Mesendoderm (in vitro differentiated cells): ENCODE measurements at places on chromosomes 7 and 10.
A peak's percentile ranks its signal among the peaks of the same experiment; 100 is the strongest.

DNA sequence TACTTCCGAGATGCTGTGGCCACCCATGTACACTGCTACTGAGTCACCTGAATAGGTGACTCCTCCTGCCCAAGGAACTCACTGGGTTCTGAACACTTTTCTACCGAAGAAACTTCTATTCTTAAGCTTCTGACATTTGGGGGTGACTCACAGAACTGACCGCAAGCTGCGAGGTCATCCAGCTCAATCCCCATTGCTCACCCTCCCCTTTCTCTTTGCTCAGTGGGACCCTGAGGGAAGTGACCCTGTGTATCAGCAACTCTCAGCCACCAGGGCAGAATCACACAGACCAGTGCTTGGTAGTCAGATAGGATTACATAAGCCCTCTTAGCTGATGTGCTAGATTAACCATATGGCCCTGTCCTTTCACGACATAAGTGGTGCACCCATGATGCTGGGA lies 46.3 kb downstream of the INSYN2A start:
- H3K4me1 ChIP-seq, result no peaks in the 10 kb centered on the region
- H3K36me3 ChIP-seq, result no peaks in the 10 kb centered on the region
- H3K4me3 ChIP-seq, result no peak overlapping the region
- no peak overlapping the region for H3K27ac ChIP-seq
- no peaks in the 10 kb centered on the region for H3K27me3 ChIP-seq

DNA sequence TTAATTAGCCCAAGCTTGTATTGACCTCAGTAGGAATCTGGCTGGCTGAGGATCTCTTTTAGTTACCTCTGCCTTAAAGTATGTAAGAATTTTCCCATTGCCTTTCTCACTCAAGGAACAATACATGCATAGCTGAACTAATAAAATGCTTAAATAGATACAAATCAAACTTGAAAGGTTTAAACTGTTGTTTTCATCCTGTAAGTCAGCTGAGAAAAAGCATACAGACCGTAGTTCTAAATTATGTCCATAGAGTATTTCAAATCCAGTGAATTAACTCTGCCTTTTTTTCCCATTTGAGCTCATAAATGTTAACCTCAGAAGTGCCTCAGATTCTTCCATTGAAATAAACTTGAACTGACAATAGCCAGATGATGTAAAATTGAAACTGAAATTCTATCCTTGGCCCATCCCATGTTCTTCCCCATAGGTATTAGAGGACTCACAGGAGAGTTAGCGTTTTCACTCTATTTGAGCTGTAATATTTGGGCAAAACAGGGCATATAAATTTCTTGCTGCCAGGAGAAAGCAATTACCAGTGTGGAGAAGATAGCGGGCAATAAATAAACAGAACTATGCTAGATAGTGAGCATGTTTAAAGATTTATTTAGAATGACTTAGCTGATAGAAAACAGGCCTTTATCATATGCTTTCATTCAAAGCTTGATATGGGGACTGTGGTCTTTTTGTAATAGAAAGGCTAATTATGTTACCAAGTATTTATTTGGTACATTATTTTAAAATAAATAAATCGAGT lies 163.7 kb downstream of the WNT2 start:
- H3K27me3 ChIP-seq, result no peaks in the 10 kb centered on the region
- H3K27ac ChIP-seq, result no peak overlapping the region
- no peak overlapping the region for H3K4me3 ChIP-seq
- no peaks in the 10 kb centered on the region for H3K36me3 ChIP-seq
- DNase-seq, result no peak

GRCh38 chr7:69676247-69676646 lies 78.0 kb downstream of the AUTS2 start:
- DNase-seq, result no peak
- no peaks in the 10 kb centered on the region for H3K27me3 ChIP-seq
- H3K4me1 ChIP-seq, result peaks cover 3% of the 10 kb centered on the region
- no peak overlapping the region for H3K4me3 ChIP-seq

DNA sequence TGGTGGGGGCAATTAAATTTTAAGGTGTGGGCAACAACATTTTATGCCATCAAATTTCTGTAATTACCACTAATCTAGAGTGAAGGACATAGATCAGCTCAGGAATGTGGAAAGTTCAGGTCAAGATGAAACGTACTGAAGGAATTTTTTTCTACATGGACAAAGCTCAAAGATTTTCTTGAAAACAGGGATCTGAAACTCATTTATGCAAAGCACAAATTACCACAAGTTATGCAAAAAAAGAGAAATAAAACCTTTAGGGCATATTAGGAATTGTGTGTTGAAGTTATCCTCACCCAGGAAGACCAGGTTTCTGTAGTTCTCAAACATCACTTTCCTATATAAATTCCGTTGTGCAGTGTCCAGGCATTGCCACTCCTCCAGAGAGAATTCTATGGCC lies 18.9 kb downstream of the ZNF680 start:
- no peaks in the 10 kb centered on the region for H3K27me3 ChIP-seq
- H3K36me3 ChIP-seq, result no peaks in the 10 kb centered on the region
- no peak overlapping the region for H3K4me3 ChIP-seq
- no peak for DNase-seq

DNA sequence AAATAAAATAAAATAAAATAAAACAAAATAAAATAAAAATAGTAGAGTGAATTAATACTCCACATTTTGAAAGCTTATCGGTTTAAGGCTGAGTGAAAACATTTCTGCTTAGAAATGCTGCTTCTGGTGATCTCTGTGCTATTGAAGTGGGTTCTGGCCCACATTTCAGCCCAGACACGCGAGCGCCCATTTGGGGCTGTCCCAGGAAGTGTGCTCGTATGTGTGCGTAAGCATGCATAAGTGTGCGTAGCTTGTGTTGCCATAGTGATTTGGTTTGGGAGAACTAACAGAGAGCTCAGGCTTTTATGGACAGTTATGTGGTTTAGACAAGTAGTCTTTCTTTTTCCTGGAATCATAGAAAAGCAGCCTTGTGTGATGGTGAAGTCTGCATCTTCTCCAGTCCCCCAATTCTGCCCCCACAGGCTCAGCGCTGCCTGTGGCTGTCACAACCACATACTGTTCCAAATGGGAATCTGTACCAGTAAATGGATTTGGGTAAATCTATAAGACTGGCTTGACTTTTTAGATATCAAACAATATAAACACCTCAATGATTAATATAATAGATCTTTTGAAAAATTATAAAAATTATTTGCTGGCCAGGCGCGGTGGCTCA lies 29.8 kb upstream of the PURB start:
- DNase-seq, result no peak
- H3K27me3 ChIP-seq, result no peaks in the 10 kb centered on the region
- H3K4me1 ChIP-seq, result no peaks in the 10 kb centered on the region
- H3K27ac ChIP-seq, result no peak overlapping the region
- no peaks in the 10 kb centered on the region for H3K36me3 ChIP-seq
- H3K4me3 ChIP-seq, result no peak overlapping the region

- DNase-seq, result peak; percentile 4
- H3K4me1 ChIP-seq, result no peaks in the 10 kb centered on the region
- H3K27ac ChIP-seq, result no peak overlapping the region
- H3K4me3 ChIP-seq, result no peak overlapping the region
- peaks cover 10% of the 10 kb centered on the region for H3K36me3 ChIP-seq
These were observed 69.5 kb upstream of the RSBN1L start for GRCh38 chr7:77626586-77627308.

DNA sequence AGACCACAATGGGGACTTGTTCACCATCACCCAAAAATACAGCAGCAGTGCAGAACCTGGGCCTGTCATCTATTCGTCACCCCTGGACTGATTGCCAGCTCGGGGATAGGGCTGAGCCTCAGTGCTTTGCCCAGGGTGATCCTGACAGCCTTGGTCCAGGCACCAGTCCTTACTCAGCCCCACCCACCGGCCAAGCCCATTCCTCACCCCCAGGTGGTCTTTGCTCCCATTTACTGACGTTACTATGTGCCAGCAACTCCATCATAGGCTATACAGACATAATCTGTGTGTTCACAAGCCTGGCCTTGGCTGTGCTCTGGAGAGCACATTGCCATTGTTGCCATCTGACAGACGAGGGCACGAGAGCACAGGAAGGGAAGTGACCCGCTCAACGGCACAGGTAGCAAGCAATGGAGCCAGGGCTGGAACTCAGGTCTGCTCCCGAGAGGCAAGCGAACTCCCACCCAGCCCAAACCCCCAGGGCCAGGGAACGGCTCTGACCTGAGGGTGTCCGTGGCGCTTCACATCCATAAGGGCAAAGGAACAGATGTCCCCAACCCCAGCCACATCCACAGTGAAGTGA lies 6.8 kb downstream of the ATG9B start:
- no peaks in the 10 kb centered on the region for H3K4me1 ChIP-seq
- no peak for DNase-seq
- H3K27me3 ChIP-seq, result peaks cover 7% of the 10 kb centered on the region
- H3K36me3 ChIP-seq, result no peaks in the 10 kb centered on the region
- no peak overlapping the region for H3K4me3 ChIP-seq

DNA sequence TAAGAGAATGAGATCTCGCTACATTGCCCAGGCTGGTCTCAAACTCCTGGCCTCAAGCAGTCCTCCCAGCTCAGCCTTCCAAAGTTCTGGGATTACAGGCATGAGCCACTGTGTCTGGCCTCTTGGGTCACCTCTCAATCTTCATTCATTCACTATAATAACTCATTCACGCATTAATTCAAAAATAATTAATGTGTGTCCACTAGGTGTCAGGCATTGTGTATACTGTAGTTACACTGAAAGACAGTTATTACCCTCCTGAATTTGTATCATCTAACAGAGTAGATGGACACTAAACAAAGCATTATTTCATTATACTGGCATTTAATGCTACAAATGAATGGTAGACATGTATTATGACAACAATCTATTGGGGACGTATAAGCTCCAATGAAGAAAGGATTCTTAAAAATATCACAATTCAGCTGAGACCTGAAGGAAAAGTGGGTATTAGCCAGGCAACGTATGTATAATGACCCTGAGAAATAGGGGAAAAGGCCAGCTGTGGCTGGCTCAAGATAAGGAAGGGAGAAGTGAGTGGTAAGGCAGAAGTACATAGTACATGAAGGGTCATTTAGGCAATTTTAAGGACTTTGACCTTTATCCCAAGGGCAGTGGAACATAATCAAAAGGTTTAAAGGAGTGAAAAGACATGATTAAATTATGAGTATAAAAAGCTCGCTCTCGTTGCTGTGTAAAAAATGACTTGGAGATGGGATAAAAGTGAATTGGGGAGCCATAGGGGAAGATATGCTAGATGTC lies 150.7 kb downstream of the BTAF1 start:
- H3K4me1 ChIP-seq, result no peaks in the 10 kb centered on the region
- DNase-seq, result no peak
- H3K27ac ChIP-seq, result no peak overlapping the region
- no peaks in the 10 kb centered on the region for H3K27me3 ChIP-seq
- no peak overlapping the region for H3K4me3 ChIP-seq

DNA sequence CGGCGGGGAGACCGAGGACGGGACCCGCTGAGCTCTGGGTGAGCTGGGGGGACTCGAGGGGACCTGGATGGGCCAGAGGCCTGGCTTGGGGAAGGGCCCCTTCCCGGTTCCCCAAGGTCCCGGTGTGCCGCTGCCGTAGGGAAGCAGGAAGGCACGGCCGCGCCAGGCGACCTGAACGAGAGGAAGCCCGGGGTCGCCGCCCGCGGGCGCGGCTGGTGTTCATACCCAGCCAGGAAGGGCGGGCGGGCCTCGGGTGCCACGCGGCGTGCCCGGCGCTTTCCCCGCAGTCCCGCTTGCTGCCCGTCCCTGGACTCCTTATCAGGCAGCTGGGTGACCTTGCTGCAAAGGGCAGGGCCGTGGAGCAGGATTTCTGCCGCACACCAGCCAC lies 38.0 kb downstream of the ZNF777 start:
- no peak for DNase-seq
- H3K27me3 ChIP-seq, result no peaks in the 10 kb centered on the region
- no peaks in the 10 kb centered on the region for H3K4me1 ChIP-seq

- H3K36me3 ChIP-seq, result no peaks in the 10 kb centered on the region
- H3K27me3 ChIP-seq, result peaks cover 8% of the 10 kb centered on the region
- H3K4me1 ChIP-seq, result peaks cover 5% of the 10 kb centered on the region
- H3K27ac ChIP-seq, result no peak overlapping the region
- peak; percentile 61 for DNase-seq
These were observed 2.1 kb downstream of the MXI1 start for GRCh38 chr10:110209454-110209925.

DNA sequence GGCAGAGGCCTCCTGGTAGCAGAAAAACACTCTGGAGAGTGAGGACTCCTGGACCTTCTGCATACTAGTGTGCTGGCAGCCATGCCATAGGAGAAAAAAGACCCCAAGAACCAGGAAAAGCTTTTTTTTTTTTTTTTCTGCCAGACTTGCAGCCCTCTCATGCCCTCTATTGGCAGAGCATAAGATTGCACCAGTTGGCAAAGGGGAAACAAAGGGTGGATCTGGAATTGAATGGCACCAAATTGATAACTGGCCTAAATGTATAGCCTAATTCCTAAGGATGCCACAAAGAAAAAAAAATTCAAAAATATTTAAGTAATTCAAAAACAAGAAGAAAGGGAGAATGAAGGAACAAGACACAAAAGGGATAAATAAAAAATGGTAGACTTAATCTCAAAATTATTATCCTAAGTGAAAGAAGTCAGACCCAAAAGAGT lies 112.5 kb upstream of the GHITM start:
- no peaks in the 10 kb centered on the region for H3K36me3 ChIP-seq
- peak; percentile 57 for DNase-seq
- H3K27me3 ChIP-seq, result no peaks in the 10 kb centered on the region
- no peaks in the 10 kb centered on the region for H3K4me1 ChIP-seq

GRCh38 chr7:134842062-134842461 lies 62.6 kb downstream of the CALD1 start:
- no peak overlapping the region for H3K27ac ChIP-seq
- no peaks in the 10 kb centered on the region for H3K27me3 ChIP-seq
- H3K4me3 ChIP-seq, result no peak overlapping the region
- H3K4me1 ChIP-seq, result no peaks in the 10 kb centered on the region
- DNase-seq, result no peak

GRCh38 chr10:60943316-60944057 lies 498 bp downstream of the RHOBTB1 start:
- H3K36me3 ChIP-seq, result no peaks in the 10 kb centered on the region
- peak overlapping the region; percentile 36 for H3K27ac ChIP-seq
- no peaks in the 10 kb centered on the region for H3K27me3 ChIP-seq
- peaks cover 3% of the 10 kb centered on the region for H3K4me1 ChIP-seq
- H3K4me3 ChIP-seq, result peak overlapping the region; percentile 66

DNA sequence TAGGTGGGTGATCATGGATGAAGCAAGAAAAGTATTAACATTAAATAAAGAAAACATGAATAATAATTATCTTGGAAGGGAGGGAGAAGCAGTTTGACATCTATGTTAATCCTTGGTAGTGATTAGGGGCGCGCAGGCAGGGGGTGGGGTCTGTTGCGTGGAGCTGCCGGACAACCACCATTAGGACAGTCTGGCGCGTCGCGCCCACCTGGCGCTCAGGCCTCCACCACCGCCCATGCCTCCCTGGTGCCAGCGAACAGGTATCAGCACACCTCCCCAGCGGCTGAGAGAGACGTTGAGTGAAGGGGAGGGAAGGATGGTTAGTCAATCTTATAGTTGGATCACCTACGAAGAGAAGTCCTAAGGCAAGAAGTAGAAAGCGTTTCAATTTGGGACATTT lies 94.2 kb upstream of the CDK1 start:
- no peaks in the 10 kb centered on the region for H3K36me3 ChIP-seq
- H3K4me1 ChIP-seq, result no peaks in the 10 kb centered on the region
- no peak overlapping the region for H3K4me3 ChIP-seq
- no peaks in the 10 kb centered on the region for H3K27me3 ChIP-seq
- no peak overlapping the region for H3K27ac ChIP-seq

- DNase-seq, result no peak
- no peak overlapping the region for H3K4me3 ChIP-seq
- no peak overlapping the region for H3K27ac ChIP-seq
- no peaks in the 10 kb centered on the region for H3K4me1 ChIP-seq
- no peaks in the 10 kb centered on the region for H3K27me3 ChIP-seq
These were observed 5.4 kb upstream of the NUB1 start for GRCh38 chr7:151336027-151336708.

GRCh38 chr10:85635650-85636049 lies 730.9 kb downstream of the GRID1 start:
- H3K27ac ChIP-seq, result no peak overlapping the region
- H3K4me1 ChIP-seq, result no peaks in the 10 kb centered on the region
- peak; percentile 6 for DNase-seq
- H3K4me3 ChIP-seq, result no peak overlapping the region
